Activated gamma-delta T cell treated with anti-CD3 and anti-CD28 coated beads, Interleukin-2, amount 50 U/mL, for 16 hours (primary cell): ENCODE measurements at places on chromosomes 3 and 15.

DNA sequence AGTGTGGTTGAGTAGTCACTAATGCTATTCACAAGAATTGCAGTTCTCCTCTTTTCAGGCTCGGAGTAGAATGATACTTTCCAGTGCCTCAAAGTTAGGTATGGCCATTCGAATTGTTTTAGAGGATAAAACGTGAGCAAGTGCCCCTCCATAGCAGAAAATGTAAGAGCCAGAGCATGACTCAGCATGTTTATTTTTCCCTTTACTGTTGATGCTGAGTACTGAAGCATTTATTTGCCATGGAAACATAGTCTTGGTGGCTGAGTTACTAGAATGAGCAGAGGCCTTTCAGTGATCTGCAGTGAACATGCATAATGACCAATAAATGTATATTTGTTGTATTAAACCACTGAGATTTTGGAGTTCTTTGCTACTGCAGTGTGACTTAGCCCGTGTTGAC is 540.6 kb downstream of the NLGN1 start:
- no peak for DNase-seq

GRCh38 chr3:181917027-181917426 is 205.3 kb downstream of the SOX2 start:
- DNase-seq: no peak

GRCh38 chr3:183306798-183307671 is 54.0 kb downstream of the B3GNT5 start:
- peak; percentile 14 for DNase-seq

DNA sequence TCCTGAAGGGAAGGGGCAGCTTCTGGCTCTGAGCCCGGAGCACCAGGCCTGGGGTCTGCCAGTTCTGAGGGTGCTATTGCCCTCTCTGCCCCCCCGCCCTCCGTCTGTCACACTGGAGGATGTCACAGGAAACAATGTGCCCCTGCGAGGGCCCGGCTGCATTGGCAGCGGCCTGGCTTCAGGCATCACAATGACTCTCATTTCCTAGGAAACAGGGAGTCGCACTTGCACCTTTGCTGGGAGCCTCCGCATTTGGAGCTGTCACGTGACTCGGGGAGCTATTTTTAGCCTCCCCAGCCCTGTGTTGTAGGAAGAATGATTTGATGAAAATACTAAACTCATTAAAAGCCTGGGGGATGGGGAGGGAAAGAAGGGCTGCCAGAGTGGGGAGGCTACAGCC is 518.9 kb downstream of the SHQ1 start:
- DNase-seq: no peak

- no peak for DNase-seq
These were observed 15.8 kb downstream of the GRIP2 start for GRCh38 chr3:14524311-14524711.

DNA sequence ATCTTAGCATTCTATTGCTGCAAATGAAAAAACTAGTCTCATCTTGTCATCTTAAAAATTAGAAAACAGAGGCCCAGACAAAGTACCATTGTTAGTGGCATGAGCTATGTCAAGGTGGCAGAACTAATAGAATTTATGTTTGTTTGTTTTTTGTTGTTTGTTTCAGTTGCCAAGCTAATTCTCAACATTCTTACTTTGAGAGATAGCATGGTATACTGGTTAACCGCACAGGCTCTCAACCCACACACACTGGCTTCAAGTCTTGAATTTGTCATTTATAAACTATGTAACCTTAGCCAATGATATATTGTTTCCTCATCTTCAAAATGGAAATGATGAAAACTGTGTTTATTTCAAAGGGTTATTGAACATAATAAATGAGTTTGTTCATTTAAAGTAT is 367.6 kb upstream of the PLSCR5 start:
- no peak for DNase-seq

DNA sequence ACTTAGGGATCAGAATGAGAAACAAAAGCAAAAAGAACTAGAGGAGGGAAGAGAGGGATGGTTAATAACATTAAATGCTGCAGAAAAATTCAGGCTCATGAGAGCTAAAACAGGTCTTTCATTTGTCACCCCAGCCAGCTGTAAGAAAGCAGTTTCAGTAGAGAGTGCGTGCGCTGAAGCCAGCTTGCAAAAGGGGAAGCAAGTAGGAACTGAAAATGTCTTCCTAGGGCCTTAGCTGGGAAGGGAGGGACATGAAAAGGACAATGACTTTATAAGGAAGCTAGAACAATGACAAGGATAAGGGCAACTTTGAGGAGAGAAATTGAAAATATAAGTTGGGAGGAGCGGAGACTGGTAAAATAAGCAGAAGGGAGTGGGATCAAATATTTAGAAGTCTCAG is 3.1 kb downstream of the CIAO2A start:
- no peak for DNase-seq

GRCh38 chr3:74839566-74839965 is 225.1 kb upstream of the CNTN3 start:
- DNase-seq: no peak

DNA sequence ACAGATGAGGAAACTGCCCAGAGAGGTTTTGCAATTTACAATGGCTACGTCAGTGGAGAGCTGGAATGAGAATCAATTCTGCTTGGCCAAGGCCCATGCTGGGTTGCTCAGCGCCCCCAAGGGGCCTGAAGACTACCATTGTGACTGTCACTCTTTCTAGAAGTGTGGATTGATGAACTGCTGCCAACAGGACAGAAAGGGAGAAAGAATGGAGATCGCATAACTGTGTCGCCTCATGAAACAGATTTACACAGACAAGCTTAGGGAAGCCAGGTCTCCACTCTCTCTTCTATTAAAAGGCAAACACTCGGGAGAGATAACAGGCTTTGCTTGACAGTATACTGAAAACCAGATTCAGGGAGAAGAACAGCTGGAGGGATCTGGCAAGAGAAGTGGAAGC is 160.0 kb downstream of the STT3B start:
- DNase-seq: no peak

DNA sequence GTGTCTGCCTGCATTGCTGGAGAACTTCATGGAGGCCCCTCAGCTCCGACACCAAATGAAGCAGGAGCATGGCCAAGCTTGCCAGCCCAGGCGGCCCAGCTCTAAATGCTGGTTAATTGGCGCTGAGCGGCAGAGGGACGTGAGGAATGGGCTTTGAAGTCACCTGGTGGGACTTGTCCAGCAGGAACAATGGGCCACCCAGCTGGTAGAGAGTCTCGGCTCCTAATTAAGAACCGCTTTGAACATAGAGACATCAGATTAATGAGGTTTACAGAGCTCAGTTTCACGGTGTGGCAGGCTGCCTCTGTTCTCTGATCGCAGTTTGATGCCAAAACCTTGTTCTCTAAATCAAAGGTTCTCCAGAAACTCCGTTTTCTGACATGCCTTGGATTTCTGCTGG is 77.5 kb upstream of the LINGO1 start:
- DNase-seq: no peak

DNA sequence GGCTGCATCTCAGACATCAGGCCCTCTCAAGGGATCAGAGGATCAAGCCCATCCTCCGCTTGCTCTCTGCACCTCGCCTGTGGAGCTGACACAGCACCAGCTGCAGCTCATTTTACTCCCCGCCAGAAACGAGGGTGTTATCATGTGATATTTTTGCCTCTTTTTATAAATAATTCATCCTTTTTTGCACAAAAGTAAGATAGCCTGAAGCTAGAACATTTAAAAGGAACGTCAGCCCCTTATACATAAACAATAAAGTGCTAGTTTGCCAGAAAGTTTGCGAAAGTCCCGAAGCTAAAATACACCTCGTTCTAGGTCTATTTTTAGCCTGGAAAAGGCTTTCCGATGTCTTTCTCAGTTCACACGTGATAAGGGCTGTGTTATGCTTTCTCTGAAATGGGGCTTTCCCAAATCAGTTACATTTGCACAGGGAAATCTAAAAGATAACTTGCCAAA is 9.6 kb upstream of the FAM174B start:
- no peak for DNase-seq

DNA sequence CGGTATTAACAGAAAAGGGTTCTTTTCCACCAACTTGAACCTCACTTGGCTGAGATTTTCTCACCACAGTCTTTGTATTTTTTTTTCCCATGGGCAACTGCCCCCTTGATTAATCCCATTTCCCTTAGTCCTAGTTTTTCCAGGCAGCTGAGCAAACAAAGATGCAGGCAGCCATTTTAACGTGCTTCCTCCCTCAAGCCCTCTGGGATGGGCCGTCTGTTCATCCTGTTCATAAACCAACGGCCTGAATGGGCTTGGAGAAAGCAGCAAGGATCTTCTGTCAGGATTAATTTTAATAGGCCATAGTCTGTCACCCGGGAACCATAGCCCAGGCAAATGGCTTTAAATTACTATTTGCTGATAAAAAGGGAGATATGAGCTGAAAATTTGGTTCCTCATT is 10.4 kb upstream of the POLR2M start:
- DNase-seq: no peak

- DNase-seq: no peak
These were observed 216.2 kb upstream of the CHRNA7 start for GRCh38 chr15:31814082-31814481.

DNA sequence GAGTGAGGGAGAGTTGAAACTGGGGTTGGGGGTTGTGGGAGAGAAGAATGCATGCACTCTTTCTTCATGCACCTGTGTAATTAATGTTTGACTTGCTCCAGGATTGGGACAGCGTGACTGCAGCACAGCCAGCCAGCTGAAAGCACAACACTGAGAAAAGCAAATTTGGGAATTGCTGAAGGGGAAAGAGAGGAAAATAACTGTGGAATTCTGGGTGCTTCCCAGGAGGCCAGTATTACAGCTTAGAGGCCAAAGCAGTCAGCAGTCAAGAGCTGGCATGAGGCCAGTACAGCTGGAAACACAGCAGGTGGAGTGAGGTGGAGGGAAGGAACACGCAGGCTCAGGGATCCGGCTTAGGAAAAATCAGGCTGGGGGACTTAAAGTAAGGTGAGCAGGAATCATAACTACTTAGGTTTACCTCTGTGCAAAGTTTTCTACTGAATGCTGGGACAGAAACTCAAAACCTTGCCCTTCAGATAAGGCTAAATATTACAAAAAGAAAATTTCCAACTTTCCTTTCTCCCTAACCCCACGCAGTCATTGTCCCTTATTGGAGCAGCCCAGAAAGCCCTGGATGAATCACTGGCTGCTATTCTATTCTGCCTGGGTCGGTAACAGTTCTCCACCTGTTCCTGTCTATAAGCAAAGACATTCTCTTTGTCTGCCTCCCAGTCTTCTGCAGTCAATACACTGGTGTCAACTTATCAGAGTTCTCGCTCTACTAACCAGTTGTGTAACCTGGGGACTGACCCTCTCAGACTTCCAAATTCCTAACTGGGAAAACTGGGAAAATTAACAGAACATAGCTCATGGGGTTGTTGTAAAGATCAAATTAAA is 167.2 kb downstream of the MAGI1 start:
- no peak for DNase-seq

- DNase-seq: no peak
These were observed 11.1 kb downstream of the SLC6A6 start for GRCh38 chr3:14413381-14414071.

GRCh38 chr3:88412346-88412745 is 262.6 kb downstream of the C3orf38 start:
- no peak for DNase-seq

- DNase-seq: no peak
These were observed 23.8 kb upstream of the ABI3BP start for GRCh38 chr3:101017017-101017416.

DNA sequence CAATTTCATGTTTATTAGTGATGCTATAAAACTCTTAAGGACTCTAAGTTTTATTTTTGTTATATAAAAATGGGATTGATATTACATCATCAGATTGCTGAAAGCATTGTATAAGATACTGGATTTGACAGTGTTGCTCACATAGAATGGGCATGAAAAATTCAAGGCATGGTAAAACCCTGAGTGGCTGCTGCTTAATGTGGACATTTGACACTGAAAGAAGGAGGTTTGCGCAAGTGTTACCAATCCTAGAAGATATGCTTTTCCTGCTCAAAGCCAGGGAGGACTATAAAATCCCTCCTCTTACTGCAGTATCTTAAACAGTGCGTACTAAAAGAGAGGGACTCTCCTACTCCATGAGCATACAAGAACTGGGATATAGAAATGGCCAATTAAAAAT is 65.8 kb upstream of the PTX3 start:
- DNase-seq: no peak

DNA sequence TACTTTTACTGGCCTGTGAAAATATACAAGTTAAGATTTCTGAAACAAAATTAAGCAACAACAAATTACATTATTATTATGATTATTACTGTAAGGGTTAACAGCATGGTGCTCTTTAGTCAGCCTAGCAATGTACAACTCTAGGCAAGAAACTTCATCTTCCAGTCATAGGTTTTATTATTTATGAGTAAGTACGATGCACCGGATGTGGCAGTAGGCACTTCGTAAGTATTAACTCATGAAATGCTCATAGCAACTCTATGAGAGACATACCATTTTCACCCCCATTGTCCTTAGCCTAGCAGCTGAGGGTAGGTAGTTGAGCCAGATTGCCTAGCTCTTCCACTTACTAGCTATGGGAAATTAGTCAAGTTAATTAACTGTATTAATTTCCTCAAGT is 68.0 kb upstream of the PTPRG start:
- no peak for DNase-seq

DNA sequence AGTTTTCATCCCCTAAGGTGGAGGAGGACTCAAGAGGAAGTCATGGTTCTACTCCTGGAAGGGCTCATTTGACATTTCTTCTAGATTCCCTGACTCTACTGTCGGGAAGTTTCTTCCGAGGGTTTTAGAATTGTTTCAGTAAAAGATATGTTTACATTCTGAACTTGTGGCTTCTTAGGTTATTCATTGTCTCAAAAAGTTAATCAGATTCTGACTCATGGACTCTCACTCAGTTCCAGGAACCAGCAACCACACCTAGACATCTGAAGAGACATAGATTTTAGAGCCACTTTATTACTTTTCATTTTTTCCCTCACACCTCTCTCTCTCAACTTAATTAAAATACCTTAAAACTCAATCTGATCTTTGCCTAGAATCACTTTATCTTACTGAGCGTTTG is 862.6 kb downstream of the AGBL1 start:
- DNase-seq: no peak

DNA sequence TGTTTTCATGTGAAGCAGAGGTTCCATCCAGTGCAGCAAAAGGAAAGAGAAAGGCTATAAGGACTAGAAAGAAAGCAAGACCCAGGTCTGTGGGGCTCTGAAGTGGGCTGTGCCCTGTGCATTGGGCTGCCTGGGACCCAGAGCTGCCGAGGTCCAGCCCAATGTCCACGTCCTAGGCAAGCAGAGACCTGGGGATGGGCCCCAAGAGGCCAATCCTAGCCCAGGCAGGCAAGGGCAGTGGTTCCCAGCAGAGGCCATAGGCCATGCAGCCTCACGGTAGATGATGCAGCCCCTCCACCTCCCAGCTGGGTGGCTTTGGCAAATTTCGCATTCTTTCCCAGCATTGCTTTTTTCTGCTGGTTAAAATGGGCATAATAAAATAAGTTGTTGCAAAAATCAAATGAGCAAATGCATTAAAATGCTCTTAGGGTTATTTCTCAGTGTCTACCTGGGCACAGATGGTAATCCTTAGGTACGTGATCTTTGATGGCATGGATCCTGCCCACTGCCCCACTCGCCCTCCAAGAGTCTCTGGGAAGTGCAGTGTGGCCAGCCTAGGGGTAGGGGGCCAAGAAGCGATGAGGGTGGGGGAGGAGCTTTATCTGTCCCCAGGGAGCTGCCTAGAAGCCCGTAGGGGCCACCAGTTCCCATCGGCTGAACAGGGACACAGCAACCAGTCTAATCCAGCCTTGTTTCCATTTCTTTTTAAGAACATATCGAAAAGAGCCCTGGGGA is 22.3 kb upstream of the GP9 start:
- no peak for DNase-seq

GRCh38 chr15:34434627-34435305 is 2.8 kb downstream of the GOLGA8A start:
- no peak for DNase-seq

- no peak for DNase-seq
These were observed 297.4 kb upstream of the EPHA3 start for GRCh38 chr3:88809993-88810392.
